ENCODE measurements at places on chromosomes 7 and 10.

DNA sequence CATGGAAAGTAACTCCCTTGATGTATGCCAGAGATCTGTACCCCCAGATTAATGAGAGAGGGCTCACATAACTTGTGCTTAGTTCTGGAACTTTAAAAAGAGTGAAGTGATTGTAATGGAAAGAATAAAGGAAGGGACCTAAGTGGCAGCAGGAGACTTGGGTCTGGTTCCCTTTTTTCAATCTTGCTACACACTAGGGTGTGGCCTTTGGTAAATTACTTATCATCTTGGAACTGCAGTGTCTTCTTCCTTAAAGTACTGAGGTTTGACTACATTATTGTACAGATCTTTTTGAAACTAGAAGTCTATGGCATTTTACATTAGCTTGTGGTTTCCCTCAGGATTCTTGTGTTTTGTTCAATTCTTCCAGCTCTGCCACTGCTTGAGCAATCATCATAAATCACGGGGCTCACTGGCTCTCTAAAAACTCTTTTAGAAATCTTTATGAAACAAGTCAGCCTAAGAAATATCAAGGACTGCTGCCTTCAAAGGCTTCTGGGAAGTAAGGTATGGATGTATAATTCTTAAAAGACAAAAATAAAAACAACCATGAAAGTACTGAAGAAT is 22.5 kb upstream of the CHRM2 start:
- DNase-seq, result no peak

GRCh38 chr10:73650537-73651331 is 5.1 kb downstream of the SYNPO2L start:
- peak; percentile 71 for DNase-seq

- DNase-seq, result no peak
These were observed 80.3 kb upstream of the UCN3 start for GRCh38 chr10:5284311-5285057.

- no peak for DNase-seq
These were observed 33.2 kb downstream of the HELLS start for GRCh38 chr10:94578790-94579189.

DNA sequence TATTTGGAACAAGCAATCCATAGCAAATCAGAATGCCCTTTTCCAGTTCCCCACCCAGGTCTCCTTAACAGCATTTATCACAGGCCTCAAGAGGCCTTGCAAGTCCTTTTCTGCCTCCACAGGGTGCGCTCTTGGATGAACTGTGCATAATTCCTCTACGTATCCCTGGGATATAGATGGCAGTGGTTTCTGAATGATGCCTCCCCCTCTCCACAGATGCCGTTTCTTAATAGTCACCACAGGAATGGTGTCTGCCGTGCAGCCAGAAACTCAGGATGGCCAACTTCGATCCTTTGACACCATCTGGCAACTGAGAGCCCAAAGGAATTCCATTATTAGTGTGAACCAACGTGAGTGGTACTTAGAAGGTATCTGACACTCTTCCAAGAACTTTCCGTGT is 43.1 kb downstream of the JAZF1 start:
- DNase-seq, result no peak

DNA sequence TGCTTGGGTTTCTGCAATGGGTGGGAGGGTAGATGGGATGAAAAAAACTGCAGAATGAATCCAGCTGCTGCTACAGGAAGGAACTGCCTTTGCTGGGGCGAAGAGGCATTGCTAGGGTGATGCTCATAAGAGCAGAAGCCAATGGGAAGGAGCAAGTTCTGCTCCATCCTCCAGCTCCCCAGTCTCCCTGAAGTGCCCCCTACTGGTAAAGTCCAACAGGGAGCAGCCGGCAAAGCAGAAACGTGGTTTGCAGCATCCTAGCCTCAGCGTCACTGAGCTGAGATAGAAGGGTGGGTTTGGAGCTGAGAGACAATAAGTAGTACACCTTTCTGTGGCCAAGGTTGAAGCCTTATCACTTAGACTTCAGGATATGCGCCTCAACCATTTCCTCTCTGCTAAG is 220.5 kb downstream of the CCSER2 start:
- no peak for DNase-seq

- no peak for DNase-seq
These were observed 7.0 kb upstream of the GNAI1 start for GRCh38 chr7:80127412-80128160.

DNA sequence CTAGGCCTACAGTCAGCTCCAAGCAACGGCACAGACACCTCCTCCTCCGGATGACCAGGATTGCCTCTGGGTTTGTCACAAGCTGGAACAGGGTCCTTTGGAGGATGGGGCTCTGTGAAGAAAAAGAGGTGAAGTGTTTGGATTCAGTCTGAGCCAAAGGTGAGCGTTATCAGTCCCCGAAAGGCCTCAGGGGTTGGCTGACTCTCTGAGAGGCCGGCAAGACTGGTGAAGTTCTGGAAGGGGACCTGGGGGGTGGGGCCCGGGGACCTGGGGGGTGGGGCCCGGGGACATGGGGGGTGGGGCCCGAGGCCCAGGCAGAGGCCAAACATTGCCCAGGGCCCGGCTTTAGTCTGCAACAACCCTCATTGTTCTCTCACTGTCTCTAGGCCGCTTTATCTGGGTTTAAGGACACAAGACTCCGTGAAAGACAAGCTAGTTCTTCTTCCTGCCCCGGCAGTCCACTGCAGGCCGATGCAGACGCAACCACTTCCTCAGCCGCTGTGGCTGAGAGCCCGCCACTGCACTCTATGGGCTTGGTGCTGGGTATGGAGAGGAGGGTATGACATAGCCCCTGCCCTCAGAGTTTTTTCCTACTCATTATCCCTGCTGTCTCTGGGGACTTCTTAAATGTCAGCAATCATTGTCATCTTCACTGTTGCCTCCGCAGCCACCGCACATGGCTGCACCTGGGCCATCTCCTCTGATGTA is 27.4 kb upstream of the PSAP start:
- DNase-seq, result no peak

DNA sequence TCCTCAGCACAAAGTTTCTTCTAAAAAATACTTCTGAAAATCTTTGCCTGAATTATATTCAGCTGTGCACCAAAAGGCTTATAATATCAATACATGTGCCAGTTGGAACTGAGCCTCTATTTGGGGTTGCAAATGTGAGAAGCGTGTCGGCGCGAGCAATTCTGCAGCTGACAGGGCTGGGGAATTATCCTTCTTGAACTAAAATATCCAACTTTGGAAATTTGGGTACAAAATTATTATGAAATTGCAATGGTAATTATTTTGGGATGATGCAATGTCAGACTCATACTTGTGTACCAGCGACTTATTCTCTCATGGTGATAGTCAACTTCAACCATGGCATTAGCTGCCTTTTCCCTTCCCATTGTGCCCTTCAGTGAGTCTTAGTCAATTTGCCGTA is 507.0 kb upstream of the KLF6 start:
- DNase-seq, result no peak

- DNase-seq, result no peak
These were observed 19.9 kb downstream of the TCAF1 start for GRCh38 chr7:143882020-143882603.

- DNase-seq, result no peak
These were observed 139.0 kb downstream of the TPST1 start for GRCh38 chr7:66344166-66344565.

DNA sequence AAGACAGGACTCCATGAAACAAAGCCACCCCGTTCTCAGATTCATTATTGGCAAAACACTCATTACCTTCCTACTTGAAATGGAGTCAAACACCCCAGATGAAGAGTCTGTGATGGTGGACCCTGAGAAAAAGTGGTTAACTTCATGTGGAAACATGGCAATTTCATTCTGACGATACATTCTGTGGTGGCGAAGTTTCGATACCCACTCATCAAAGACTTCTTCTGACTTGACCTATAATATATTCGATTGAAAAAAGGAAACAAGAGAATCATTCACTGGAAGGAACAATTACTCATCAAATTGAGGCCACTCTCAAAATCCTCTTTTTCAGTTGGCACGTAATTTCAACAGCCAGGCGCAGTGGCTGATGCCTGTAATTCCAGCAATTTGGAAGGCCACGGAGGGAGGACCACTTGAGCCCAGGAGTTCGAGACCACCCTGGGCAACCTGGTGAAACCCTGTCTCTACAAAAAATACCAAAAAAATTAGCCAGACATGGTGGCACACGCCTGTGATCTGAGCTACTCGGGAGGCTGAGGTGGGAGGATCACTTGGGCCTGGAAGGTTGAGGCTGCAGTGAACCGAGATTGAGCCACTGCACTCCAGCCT is 108.8 kb upstream of the GSDME start:
- no peak for DNase-seq

- no peak for DNase-seq
These were observed 635.5 kb downstream of the AUTS2 start for GRCh38 chr7:70233776-70234175.

- DNase-seq, result no peak
These were observed 170.9 kb downstream of the LRMDA start for GRCh38 chr10:75602341-75602740.

DNA sequence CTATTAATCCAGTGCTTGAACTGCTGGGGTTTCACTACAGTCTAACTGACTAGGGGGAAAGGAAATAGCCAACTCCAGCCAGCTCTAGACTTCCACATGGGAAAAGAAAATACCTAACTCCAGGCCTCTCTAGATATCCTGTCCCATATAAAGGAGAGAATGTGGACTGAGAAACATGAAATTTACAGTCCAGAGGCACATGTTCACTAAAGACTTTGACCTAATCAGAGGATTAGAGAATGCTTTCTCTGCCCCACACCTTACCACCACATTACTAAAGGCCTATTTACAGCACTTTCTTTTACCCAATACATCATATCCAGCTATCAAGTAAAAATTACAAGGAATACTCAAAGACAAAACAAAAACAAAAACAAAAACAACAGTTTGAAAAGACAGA is 164.2 kb downstream of the PCLO start:
- DNase-seq, result no peak

GRCh38 chr7:74312418-74313028 is 23.3 kb downstream of the CLIP2 start:
- DNase-seq, result no peak

GRCh38 chr10:27190508-27190907 is 35.4 kb downstream of the MASTL start:
- no peak for DNase-seq

DNA sequence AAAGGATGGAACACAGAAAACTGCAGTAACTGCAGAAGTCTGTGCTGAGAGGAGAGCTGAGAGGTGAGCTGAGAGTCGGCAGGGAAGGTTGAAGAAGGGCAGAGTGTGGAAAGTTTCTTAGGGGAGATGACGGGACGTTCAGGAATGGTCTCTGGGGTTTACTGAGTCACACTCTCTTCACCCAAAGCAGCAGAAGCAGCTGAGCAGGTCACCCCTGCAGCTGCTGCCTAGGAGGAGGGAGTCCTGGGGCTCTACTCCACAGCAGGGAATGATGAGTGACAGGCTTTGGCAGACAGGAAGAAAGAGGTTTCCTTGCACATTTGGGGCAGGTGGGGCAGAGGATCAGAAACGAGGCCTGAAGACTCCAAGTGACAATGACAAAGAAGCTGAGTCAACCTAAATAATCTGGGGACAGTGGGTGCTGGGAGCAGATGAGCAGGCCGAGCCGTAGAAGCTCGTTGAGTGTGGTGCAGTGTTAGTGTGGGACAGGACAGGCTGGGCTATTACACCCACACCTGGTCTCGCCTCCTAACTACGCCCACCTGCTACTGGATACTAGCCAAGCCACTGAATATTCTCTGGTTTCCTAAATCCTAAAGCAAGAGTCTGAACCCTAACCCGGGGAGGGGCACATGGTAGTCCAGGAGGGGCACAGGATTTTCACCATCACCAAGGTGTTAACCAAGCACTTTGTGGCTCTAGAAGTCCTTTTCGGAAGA is 24.9 kb downstream of the BEND7 start:
- DNase-seq, result no peak

DNA sequence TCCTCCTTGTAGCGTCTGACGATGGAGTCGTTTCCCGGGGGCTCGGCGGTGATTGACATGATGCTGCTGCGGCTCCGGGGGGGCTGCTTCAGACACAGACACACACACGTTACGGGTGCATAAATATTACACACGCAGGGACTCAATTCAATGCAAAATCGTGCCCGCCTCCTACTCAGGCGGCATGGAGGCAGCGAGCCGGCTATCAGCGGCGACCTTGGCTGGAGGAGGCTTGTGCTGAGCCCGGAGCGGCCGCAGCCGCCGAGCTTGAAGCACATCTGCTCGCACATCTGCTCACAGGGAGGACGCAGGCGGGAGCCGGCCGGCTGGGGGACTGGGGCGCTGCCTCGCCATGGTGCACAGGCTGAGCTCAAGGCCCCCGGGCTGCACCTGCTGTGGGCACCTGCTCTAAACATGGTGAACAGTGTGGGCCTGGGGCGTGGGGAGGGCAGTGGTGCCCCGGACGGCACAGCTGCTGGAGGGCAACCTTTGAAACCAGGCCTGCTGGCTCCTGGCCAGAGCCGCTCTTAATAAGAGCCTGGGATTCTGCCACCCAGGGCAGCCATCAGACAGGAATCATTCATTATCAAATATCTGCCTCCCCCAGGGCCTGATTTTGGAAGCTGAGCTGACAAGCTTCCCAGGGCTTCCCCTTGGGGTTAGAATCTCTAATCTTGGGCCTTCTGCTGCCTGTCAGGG is 84.7 kb upstream of the GNA12 start:
- DNase-seq, result no peak

DNA sequence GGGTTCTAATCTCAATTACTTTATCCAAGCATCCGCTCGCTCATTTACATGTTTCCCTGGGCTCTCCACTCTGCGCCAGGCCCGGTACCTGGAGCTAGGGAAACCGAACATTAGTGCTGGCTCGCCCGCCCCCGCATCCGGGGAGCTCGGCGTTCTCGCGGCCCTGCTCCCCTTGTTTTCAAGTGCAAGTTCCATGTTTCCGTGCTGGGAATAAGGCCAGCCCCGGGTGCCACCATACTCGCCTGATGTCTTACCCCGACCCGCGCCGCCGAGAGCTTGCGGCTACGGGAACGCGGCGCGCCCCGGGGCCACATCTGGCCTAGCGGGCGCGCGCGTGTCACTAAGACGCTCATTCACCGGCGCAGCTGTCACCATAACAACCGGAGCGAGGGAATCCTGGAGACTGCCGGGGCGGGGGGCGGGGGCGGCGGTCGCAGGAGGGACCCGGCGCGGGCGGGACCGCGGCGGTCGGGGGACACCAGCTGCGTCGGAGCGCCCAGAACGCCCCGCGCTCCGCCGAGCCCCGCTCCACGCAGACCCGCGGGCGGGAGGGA is at the start of gene NEURL1:
TSS of gene NEURL1 (plus strand) at position 344 of the 554 bp plus-strand sequence. CDS start 683 bp downstream, outside the sequence.
- no peak for DNase-seq

DNA sequence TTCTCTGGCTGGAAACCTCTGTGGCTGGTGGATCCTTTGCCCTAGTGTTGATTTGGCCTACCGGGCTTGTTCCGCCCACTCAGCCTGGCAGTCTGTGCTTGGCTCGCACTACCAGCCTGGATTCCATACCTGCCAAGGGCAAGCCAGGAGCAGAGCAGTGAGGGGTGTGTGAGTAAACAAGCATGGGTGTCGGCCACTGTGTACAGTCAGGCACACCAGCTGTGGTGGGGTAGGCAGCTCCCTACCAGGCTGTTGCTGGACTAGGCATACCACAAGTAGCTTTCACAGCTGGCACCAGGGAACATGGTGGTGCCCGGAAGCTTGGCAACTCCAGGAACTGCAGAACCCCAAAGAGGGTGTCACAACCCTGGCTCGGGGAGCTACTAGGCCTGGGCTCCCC is 942.9 kb upstream of the LRRN3 start:
- DNase-seq, result no peak
